ENCODE measurements at places on chromosomes 16 and 17. TPM values are rescaled to one million over a fixed set of nuclear protein-coding genes. Genes with fewer than 3 reads are reported as not detected.

NPTX1 gene
- total RNA-seq, result 8.0 TPM

DOK4 gene
- total RNA-seq, result 50.5 TPM

PRR35 gene
- total RNA-seq, result not detected

ABCC11 gene
- total RNA-seq, result 0.30 TPM

SPNS1 gene
- 42.4 TPM for total RNA-seq

RCVRN gene
- not detected for total RNA-seq

SCARF1 gene
- 0.33 TPM for total RNA-seq

IL17C gene
- total RNA-seq, result not detected

DPEP2 gene
- not detected for total RNA-seq

PFN1 gene
- 405 TPM for total RNA-seq

LASP1 gene
- total RNA-seq, result 215 TPM

CDH8 gene
- total RNA-seq, result 0.13 TPM

ASIC2 gene
- 0.07 TPM for total RNA-seq

GPR179 gene
- 0.10 TPM for total RNA-seq

MYBBP1A gene
- total RNA-seq, result 46.6 TPM

TBX6 gene
- total RNA-seq, result 0.13 TPM

WNT9B gene
- total RNA-seq, result not detected

KLHL11 gene
- total RNA-seq, result 34.1 TPM

ADAMTS18 gene
- total RNA-seq, result 23.2 TPM

KIF2B gene
- not detected for total RNA-seq

CLEC18B gene
- total RNA-seq, result 1.6 TPM

KRTAP4-3 gene
- not detected for total RNA-seq

WFDC1 gene
- 25.1 TPM for total RNA-seq

CCL4 gene
- not detected for total RNA-seq

ASPA gene
- 0.07 TPM for total RNA-seq

SLC52A1 gene
- total RNA-seq, result 0.13 TPM

C17orf78 gene
- not detected for total RNA-seq

CCDC200 gene
- not detected for total RNA-seq

Data from smooth muscle cell of the pulmonary artery (primary cell).